Activated CD4-positive, alpha-beta T cell treated with anti-CD3 and anti-CD28 coated beads, Interleukin-2, amount 50 U/mL, for 1 hour (primary cell): ENCODE measurements at places on chromosomes 12 and 14.

DNA sequence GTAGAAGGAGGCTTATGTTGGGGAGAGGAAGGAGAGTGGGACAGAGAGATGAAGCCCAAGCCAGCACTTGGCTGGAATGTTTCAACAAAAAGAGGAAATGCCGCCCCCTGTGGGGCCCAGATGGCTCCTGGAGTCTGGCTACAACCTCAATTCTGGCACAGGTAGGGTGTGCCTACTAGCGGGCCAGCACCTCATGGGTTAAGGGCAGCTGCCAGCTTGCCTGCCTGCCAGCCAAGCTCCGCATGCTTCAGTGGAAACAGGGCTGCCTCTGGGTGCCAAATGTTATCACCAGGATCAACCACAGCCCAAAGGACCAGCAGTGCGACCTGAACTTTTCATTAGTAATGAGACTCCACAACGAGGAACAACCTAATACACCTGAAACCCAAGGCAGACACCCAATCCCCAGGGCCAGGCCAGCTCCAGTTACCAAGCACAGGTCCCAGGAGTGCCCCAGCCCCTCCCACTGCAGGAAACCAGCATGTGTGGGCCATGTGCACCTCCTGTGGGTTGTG lies 11.3 kb downstream of the RAB15 start:
- DNase-seq: no peak

GRCh38 chr12:48349471-48349870 lies 1.2 kb downstream of the ZNF641 start:
- no peak for DNase-seq

DNA sequence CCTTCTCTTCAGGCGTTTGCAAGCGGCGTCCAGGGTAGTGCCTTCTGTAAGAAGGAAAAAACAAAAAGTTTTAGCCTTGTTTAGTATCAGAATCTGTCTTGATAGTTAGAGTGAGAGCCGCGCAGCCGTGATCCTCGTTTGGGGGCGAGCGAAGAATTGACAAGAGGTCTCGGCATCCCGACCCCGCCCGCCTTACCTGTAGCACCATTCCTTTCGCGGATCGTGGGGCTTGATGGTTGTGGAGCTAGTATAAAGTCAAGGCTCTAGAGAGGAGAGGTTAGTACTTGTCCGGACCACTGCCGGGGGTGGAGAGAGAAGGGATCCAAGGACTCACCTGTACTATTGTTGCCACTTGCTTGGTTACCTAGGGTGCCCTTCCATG lies 494 bp downstream of the TMTC3 start:
- peak; percentile 9 for DNase-seq

DNA sequence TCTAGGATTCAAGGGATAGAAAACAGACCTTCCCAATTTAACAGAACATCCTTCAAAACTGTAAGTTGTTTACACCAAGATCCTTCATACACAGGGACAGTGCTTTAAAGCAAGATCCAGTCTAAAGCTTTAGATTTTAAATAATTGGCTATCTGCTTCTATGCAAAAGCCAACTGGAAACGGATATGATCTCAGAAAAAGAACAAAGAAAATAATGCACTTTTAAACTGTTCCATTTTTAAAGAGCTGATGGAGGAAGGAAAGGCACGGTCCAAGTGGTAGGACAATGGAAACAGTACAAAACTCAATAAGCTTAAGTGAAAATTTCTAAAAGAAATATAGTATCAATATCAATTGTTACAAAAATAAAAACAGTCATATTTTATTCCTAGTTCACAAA lies 27.7 kb downstream of the LRP6 start:
- DNase-seq: no peak
